ENCODE measurements at places on chromosomes 7 and 10.

DNA sequence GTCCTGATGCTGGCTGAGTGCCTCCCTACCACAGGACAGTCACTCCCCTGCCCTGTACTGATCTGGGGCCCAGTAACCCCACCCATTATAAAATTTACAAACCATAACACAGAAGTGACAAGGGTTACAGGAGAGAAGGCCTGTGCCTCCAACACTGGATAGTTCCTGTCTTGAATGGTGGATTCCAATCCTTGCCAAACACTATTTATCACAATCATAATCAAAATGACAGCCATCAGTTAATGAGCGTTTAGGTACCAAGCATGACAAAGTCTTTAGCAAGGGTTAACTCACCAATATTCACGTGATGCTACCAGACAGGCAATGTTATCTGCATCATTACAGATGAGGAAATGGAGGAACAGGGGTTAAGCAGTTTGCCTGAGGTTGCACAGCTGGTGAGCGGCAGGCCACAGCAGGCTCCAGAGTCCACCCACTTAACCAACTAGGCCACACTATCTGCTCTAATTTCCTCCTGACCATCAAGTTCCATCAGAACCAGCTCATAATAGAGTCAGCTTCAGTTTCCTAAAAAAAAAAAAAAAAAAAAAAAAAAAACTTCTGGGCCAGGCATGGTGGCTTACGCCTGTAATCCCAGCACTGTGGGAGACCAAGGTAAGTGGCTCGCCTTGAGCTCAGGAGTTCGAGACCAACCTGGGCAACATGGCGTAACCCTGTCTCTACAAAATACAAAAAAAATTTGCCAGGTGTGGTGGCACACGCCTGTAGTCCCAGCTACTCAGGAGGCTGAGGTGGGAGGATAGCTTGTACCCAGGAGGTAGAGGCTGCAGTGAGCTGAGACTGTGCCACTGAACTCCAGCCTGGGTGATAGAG, 14.2 kb downstream of the PDLIM1 start:
- no peak for DNase-seq

DNA sequence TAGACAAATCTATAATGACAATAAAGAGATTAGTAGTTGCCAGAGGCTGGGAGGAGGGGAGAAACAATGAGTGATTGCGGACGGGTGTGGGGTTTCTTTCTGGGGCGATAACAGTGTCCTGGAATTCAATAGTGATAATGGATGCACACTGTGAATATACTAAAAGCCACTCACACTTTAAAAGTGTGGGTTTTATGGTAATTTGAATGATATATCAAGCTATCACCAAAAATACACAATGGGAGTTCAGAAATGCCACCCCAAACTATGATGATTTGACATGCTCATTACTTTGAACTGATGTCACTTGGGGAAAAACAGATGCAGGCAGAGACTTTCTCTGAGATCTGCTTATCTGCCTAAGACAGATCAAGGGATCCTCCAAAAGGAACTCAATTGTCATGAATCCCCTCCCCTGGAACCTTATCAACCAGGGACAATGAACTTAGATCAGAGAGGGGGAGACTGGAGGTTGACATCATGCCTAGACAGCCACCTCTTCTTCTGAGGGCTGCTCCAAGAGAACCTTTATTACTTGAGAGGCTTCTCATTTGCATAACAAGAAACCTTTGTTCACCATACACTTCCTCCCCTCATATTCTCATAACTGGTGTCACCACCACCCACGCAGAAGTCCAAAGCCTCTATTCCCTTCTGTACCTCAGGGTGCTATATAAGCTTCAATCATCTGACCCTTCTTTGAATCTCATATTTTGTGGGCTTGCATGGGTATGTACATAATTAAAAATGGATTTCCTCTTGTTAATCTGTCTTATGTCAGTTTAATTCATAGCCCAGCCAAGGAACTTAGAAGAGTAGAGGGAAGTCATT, 14.8 kb upstream of the ZC3HAV1 start:
- DNase-seq: no peak

GRCh38 chr7:47282790-47283496, 299.0 kb downstream of the TNS3 start:
- no peak for DNase-seq

- no peak for DNase-seq
Measured at GRCh38 chr7:7707246-7707645, 11.2 kb downstream of the RPA3 start.

DNA sequence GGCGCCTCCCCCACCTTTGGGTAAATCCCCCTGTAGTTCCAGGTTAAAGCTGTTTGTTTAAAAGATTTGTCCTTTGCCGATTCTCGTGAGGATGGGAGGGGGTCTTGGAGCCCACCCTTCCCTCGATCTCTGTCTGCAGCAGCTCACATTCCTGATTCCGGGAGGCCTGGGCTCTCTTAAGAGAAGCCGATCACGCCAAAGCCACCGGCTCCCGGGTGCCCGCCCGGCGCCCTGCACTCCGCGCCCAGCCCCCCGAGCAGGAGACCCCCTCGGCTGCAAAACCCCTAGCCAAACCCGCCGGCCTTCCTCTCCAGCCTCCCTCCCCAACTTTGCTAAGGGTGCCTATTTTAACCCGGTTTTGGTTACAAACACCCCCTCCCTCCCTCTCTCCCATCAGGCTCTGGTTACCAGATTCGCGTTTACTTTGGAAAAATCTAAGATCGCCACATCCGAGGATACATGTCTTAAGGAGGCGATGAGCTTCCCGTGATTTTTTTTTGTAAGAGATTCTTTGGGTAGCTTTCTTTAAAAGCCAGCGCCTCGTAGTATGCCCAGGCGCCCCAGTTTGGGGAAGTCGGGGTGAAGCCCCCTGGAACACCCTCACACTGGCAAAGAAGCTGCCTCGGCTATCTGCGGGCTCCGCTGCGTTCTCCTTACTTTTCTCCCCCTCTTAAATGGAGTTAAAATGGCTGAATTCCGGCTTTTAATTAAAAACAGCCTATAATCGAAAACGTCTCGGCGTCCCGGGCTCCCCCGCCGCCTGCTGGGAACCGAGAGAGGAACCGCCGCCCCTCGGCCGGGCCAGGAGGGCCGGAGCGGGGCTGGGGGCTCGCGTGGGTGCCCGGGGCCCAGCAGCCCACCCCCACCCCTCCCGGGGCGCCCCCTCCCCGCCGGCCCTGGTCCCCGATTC, 983 bp downstream of the TNRC18 start:
- peak; percentile 53 for DNase-seq

Measured in astrocyte of the hippocampus (primary cell).